Ammon's horn (tissue), 1 donor: ENCODE measurements at places on chromosomes 16 and 17.

DNA sequence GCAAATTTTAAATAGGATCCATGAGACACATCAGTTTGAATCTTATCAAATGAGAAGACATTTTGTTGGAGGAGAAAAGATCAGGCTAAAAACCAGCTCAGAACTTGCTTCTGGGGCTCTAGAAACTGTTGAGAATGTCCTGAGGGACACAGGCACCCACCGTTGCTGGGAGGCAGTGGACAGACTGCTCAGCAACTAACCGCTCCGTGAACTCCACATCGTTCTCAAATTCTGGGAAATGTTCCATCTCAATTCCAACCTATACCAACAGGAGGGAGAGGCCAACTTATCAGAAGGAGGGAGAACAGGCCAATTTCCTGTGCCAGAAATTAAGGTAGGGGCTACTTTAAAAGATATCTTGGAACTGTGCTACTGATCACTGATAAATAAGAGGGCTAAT lies 8.3 kb downstream of the TAT start:
- DNase-seq, result no peak

DNA sequence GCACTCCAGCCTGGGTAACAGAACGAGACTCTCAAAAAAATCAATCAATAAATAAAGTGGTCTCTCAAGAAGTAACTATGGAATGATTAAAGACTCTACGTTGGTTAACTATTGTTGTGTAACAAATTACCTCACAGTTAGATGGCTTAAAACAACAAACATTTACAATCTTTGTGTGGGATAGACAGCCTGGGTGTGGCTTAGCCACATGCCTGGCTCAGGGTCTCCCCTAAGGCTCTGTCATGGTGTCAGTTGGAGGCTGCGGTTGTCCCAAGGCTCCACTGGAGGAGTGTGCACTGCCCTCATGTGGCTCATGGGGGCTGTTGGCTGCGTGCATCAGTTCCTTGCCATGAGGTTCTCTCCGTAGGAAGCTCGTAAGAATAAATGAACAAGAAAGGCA lies 294.5 kb downstream of the SNX29 start:
- peak; percentile 67 for DNase-seq

DNA sequence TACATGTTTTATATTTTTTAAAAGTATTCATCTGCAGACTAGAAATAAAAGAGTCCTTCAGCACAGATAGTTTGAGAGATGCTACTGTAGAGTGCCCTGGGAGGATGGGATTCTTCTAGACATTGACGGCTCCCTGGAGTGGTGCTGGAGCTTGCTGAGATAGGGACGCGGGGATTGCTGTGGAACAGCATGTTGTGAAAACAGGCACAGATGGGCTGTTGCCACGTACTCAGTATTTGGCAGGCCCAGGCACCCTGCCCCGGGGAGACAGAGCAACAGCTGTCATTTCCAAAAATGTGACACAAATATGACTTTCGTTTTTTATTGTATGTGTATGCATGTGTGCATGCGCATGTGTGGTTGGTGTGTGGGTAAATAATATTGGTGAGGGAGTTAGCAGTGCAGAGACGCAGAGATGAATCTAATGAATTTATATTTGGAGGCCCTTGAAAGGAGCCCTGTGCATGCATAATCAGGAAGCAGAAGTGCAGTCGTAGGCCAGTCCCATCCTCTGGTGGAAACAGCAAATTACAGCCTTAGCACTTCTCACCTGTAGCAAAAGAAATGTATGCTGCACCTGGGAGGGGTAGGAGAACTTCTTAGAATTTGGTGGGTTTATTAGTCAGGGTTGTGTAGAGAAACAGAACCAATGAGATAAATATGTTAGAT lies 6.2 kb upstream of the ABCA8 start:
- DNase-seq, result peak; percentile 66

DNA sequence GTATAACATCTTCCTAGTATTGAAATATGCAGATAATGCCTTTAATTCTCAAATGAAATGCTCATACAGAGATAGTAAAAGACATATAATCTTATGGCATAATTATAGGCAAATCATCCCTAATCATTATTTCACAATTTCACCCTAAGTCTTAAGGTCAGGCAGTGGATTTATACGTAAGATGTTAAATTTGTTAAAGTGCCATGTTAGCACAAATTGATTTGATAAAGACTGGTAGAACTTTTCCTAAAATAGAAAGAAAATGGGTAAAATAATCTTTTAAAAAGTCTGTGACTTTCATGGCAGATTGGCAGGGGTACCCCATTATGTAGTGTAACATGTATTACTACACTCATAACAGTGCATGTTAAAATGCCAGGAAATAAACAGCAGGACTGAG lies 1092.7 kb upstream of the GOT2 start:
- DNase-seq, result no peak

DNA sequence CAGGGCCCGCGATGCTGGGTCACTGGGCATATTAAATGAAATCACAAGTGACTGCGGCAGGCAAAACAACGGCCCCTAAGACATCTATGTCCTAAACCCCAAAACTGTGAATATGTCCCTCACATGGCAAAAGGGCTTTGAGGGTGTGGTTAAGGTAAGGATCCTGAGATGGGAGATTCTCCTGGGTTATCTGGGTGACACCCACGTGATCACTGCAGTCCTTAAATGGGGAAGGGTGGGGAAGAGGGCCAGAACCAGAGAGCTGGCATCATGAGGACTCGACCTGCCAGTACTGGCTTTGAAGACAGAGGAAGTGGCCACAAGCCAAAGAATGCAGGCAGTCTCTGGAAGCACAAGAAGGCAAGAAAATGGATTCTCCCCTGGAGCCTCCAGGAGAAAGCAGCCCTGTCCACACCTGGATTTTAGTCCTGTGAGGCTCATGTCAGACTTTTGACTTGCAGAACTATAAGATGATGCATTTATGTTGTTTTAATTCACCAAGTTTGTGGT lies 12.5 kb downstream of the COTL1 start:
- DNase-seq, result no peak

DNA sequence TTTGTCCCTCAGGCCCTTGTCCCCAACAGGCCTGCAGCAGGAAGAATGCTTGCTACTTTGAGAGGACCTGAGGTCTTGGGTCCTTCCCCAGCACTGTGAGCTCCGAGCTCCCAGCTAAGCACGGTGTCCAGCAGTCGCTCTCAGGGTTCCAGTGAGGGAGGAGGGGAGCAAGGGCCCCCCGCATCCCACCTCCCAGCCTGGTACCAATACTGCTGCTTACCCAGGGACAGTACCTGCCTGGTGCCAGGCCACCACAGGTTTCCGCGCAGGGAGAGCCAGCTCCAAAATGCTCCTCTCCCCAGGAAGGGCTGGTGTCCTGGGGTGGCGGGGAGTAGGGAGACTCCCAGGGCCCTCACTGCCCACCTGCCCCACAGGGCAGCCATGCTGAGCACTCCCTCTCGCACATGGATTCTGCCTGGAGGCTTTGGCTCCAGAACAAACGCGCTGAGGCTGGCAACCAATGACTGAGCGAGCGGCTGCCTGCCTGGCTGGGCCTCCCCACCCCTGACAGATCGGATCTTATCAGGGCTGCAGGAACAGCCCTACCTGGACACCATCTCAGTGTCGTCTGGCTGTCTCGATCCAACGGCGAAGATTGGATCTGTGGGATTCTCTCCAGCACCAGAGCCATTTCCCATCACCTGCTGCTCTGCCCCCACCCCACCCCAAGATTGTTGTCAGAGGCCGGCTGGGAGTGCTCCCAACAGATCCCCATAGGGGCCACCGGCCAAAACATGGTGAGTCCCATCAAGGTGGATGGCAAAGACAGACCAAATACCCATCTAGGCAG lies 2.4 kb downstream of the DOK4 start:
- no peak for DNase-seq

DNA sequence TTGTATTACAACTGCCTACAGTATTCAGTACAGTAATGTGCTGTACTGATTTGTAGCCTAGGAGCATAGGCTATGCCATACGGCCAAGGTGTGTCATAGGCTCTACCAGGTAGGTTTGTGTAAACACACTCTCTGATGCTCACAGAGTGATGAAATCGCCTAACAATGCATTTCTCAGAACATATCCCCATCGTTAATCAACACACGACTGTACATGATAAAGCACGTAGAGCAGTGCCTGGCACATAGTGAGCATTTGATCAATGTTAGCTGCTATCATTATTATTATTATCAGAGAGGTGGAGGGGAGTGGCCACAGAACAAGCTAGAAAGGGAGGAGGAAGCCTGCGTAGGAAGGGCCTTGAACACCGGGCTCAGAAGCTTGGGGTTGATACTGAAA lies 81.1 kb upstream of the LHX1 start:
- DNase-seq, result no peak

GRCh38 chr17:47834756-47835155 lies 3.3 kb downstream of the LRRC46 start:
- no peak for DNase-seq

GRCh38 chr16:53433930-53434376 lies 318 bp upstream of the RBL2 start:
- no peak for DNase-seq

GRCh38 chr17:31508288-31509094 lies 117.0 kb downstream of the RAB11FIP4 start:
- no peak for DNase-seq

DNA sequence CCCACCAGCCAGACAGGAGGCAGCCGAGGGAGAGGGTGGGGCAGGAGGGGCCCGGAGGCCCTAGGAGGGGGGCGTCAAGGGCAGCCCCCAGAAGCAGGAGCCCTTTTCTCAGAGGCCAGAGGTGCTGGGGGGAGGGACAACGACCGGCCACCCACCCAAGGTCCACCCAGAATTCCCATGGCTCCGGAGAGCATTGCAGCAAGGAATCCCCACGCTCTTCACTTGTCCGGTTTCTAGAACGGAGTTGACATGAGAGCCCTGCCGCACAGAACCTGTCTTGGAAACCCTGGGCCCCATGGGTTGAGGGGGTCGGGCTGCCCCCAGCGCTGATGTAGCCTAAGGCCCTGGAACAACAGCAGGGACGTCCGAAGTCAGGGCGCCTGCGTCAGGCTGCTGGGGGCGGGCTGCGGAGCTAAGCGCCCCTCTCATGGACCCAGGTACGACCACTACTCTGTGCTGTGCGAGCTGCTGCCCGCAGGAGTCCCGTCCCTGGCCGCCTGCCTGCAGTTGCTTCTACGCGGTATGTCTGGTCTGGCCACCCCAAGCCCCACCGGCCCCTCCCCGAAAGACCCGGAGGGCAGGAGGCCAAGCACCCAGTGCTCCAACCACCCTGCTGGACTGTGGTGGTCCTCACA lies 11.2 kb downstream of the CYBC1 start:
- DNase-seq, result no peak

DNA sequence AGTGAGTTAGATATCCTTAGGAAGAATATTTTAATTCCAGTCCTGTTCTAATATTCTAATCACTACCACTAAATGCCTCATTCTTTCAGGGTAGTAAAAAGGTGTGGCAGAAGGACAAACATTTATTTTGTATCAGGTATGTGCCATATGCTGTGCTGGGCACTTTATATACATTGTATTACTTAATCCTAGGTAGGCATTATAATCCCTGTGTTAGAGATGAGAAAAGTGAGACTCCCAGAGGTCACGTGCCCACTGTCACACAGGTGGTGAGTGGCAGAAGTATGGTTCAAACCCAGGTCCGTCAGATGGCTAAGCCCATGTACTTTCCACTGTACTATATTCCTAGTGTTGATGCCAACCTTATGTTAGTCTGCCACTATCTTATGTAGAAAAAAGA lies 104.7 kb upstream of the NOG start:
- no peak for DNase-seq
